ENCODE measurements at places on chromosomes 6 and 20. TPM values are rescaled to one million over a fixed set of nuclear protein-coding genes. Genes with fewer than 3 reads are reported as not detected.

GRCh38 chr6:162602759-162603158 lies 124.8 kb downstream of the PRKN start:
- no peak for DNase-seq

GRCh38 chr6:130222775-130223174 lies at the start of gene SAMD3:
Gene SAMD3 (minus strand): TSS chr6:130222951. CDS start chr6:130215273, 7,678 bp downstream.
- no peak for DNase-seq

GRCh38 chr6:6407071-6407741 lies 86.7 kb upstream of the F13A1 start:
- DNase-seq, result no peak

Gene TRIM15
- total RNA-seq, result not detected

Gene MAPK13
- total RNA-seq, result 19.2 TPM

Gene INSM1
- 4.3 TPM for total RNA-seq

DNA sequence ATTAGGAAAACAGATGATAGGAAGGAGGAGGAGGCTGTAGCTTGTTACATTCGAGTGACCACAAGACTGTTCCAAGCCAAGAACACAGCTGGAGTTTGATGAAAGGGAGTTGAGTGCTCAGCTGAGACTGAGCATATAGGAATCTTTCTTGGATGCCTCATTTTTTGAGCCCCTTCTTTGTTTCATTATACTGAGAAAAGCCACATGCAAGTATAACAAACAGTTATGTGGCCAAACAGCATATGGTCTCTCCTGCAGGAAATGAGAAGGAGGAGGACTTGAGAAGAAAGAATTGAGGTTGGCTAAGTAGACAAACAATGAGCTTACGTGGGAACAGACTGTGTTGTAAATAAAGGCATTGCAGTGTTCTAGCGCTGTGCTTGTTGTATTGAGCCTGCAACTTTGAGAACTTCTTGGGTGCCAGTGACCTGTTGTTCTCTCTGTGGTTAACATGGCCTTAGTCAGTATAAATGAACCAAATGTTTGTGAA lies 78.3 kb downstream of the AKAP7 start:
- no peak for DNase-seq

- DNase-seq, result no peak
Measured at GRCh38 chr6:167695831-167696230, 130.9 kb upstream of the AFDN start.

Gene SYCP2
- total RNA-seq, result 16.5 TPM

Gene SDCBP2
- total RNA-seq, result 14.3 TPM

DNA sequence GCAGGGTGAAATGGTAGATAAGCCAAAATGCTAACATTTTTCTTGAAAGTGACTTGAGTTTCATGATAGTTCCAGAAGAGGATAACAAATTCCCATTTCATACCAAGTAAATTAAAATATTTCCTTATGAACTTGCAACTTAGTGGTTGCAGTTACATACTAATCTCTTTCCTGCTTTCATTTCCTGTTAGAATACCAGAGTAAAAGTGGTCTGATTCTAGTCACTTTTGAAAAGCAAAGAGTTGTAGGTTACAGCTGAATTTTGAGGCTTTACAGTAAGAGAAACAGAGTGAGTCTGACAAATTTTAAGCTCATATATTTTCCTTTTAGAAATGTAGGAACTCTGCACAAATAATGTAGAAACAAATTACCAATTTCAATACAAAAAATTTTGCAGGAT lies 117.4 kb downstream of the ZFAND3 start:
- DNase-seq, result no peak

Gene ESR1
- total RNA-seq, result 0.36 TPM

Gene VGLL2
- total RNA-seq, result not detected

Gene SRSF12
- 12.9 TPM for total RNA-seq

Gene EYA4
- 3.3 TPM for total RNA-seq

Gene GPX6
- total RNA-seq, result not detected

DNA sequence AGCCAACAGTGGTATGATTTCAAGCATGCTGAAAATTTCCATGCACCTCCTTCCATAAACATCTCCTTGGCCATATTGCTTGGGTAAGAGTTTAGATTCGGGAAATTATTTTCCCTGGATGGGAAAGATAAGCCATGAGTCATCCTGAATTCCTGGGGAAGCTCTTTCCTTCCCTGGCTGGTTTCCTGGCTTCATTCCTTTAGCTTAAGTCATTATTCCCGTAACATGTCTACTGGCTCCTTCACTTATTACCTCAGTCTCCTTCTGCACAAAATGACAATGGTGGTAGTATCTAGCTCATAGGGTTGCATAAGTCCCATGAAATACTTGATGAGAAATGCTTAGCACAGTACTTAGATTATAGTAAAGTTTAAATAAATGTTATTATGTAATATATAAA lies 27.6 kb downstream of the TINAG start:
- no peak for DNase-seq

Gene CHRNA4
- 29.0 TPM for total RNA-seq

Gene POU5F1
- total RNA-seq, result 1.0 TPM

Gene ZSCAN23
- 12.3 TPM for total RNA-seq

Gene KIF25
- total RNA-seq, result 0.49 TPM

DNA sequence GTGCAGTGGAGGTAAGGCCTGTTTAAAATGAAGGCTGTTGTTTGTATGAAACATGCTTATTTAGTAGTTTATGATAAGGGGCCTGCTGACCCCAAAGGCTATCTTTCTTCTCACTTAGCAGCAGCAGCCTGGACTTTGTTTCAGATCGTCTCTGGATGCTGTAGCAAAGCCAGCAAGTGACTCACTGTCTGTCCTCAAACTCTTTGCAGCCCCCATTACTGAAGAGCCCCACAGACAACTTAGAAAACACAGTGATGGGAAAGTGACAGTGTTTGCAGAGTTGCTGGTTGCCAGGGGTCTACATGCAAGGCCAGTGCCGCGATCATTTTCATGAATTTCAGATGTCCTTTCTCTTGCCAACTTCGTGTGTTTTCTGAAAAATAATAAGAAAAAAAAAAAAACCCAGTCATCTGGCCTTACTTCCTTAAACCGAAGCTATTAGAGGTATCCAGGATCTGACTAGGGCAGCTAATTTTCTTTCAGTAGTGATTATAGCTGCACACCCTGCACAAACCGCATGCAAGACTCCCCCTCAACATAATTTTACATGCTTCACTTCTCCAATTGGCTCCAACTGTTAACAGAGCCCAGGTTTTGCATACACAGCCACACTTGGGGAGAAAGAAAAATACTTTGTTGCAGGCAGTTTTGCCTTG lies 11.6 kb upstream of the F13A1 start:
- no peak for DNase-seq

- no peak for DNase-seq
Measured at GRCh38 chr20:11847827-11848226, 69.9 kb upstream of the BTBD3 start.

Gene CRISP2
- not detected for total RNA-seq

Gene ANKS1A
- total RNA-seq, result 47.3 TPM

DNA sequence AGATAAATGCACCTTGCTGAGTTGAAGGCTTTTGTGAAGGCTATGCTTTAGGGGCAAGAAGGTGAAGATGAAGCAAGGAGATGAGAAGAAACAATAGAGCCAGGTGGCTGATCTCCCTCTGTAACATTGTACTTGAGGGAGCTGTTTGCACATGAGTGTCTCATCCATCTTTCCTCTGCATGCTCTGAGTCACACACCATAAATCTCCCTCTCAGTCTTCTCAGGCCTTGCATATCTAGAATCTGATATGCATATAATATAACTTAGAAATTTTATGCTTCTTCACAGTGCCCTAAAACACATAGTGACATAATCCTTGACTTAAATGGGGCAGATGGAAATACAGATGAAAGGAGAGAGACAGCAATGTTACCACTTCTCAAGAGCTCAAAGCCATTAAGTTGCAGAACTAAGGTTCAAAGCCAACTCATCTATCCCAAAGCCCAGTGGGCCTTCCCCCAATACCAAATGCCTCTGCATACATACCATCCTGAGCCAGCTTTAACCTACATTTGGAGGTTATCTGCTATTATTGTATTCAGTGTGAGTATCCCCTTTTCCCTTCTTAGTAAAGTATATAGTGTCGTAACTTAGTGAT lies 62.4 kb upstream of the STXBP5 start:
- DNase-seq, result no peak

Gene CCHCR1
- 20.1 TPM for total RNA-seq

- no peak for DNase-seq
Measured at GRCh38 chr6:156423829-156424228, 353.3 kb upstream of the ARID1B start.

Gene TDP2
- total RNA-seq, result 46.4 TPM

- DNase-seq, result no peak
Measured at GRCh38 chr6:10425975-10426780, 11.3 kb upstream of the TFAP2A start.

Gene POU3F2
- 20.1 TPM for total RNA-seq

Gene LHFPL5
- 7.8 TPM for total RNA-seq

Gene ABCC10
- total RNA-seq, result 32.8 TPM

Gene ZNF311
- total RNA-seq, result 0.71 TPM

Gene PTGIS
- total RNA-seq, result 2.9 TPM

- DNase-seq, result no peak
Measured at GRCh38 chr6:20791944-20792343, 257.7 kb downstream of the CDKAL1 start.

Gene VIP
- total RNA-seq, result 10.9 TPM

Gene CBFA2T2
- total RNA-seq, result 39.4 TPM

Gene ZNF217
- total RNA-seq, result 9.6 TPM

DNA sequence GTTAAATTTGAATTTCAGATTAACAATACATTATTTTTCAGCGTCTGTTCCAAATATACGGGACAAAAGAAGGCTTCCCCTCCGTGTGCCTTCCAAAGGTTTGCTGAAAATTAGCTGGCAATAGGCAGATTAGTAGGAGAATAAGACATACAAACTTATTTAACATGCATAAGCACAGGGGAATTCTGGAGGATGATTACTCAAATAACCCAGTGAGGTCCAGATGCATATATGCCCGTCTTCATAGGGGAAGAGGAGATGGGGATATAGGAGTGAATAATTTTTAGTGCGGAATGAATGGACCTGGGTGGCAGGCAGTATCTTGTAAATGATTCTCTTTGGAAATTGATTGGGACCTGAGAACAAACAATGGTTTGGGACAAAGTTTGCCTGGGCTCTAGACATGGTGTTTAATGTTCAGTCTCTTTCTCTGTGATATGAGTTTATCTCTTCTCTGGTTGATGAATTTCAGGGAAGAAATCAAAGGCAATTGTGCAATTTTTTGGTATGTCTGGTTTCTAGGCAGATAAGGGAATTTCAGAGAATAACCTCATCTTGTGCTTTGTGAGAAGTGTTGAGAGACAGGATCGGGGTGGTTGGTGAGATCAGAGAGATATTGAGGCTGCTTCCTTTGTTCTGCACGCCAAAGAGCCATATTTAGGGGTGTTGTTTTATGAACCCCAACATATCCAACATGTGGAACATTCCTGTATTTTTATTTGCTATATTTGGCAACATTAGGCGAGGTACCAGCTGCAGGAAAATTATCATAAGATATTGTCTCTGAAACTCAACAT lies 63.7 kb downstream of the MKKS start:
- DNase-seq, result no peak

Gene TPBG
- total RNA-seq, result 11.3 TPM

Gene CLDN20
- 1.5 TPM for total RNA-seq

Measured in dorsolateral prefrontal cortex (tissue), 122 donors.